ENCODE measurements at places on chromosomes 7 and 10.

GRCh38 chr10:85060944-85061343, 732.6 kb downstream of the CCSER2 start:
- DNase-seq = no peak

DNA sequence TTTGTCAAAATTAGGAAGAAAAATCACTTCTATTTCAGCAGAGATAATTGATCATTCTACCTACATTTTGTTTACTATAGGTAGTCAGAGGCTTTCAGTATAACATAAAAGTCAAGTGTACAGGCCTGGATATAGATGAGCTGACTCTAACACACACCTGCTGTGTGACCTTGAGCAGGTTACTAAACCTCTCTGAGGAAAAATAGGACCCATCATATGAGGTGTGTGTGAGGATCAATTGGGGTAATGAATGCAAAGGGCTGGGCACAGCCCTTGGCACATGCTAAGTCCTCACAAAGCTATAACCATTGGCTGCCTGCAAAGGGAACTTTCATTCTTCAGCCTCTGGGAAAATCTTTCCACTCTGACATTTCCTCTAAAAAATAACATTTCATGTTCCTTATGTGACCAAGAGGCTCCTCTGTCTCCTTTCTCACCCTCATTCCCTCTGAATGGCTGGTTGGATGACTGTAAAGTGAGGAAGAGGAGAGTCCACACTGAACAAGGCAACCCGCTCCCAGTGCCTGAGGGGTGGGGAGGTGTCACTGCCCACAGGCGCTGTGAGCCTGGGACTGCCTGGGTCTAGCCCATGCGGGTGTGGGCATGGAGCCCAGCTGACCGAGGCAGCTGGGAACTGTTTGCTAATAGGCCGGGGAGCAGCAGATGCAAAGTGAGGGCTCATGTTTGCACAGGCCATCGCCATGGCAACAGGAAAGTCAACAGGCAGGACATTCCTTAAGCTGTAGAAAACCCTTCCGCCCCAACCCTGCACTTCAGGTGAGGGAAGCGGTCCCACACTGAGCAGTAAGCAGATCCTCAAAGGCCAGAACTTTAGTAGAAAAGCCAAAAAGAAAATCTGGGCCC, 36.8 kb downstream of the MYOF start:
- DNase-seq = no peak

- no peak for DNase-seq
These were observed 237.2 kb downstream of the BUB3 start for GRCh38 chr10:123391275-123392028.

DNA sequence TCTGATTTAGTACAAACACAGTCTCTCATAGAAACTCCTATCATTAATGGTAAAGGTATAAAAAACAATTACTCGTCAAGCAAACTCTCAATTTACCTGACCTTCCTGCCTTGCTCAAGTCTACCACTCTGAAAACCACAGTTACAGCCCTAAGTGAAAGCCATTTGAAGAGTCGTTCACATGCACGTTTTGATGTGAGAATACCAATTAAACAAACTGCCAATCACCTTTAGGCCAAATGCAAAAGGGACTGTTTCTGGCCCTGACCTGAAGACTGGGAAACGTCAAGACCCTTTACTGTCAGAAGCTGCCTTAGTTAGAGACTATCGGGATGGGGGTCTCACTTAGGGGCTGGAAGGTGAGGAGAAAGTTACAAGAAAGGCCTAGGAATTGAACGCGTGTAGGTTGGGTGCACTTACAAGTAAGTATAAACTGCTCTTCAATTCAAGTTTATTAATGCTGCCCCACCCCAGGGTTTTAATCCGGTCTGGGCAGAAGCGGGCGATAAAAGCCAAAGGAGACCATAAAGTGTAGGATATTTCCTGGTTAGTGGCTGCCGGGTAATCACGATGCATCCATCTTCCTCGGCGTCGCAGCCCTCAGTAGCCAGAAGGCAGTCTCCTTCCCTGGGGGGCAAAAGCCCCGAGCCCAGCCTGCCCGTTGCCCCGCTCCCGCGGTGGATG, 935 bp downstream of the TM9SF3 start:
- no peak for DNase-seq

- DNase-seq = no peak
These were observed 197.1 kb downstream of the ADAM12 start for GRCh38 chr10:126191192-126191591.

GRCh38 chr7:68238204-68238805, 1241.7 kb downstream of the TYW1 start:
- DNase-seq = no peak

- no peak for DNase-seq
These were observed 229.7 kb downstream of the GRID1 start for GRCh38 chr10:86136934-86137333.
